HCT116 (cell line): ENCODE measurements at places on chromosomes 13 and 19. TPM values are rescaled to one million over a fixed set of nuclear protein-coding genes. Genes with fewer than 3 reads are reported as not detected.

Gene SELENOV
- total RNA-seq: not detected

Gene ZNF136
- total RNA-seq: 4.0 TPM

Gene CERS4
- 26.0 TPM for total RNA-seq

Gene TSKS
- total RNA-seq: 0.76 TPM

Gene CYP2F1
- total RNA-seq: not detected

Gene S1PR4
- 0.71 TPM for total RNA-seq

Gene CYP4F2
- total RNA-seq: 1.1 TPM

Gene SLC10A2
- not detected for total RNA-seq

Gene DKKL1
- total RNA-seq: 1.0 TPM

Gene ZNF878
- total RNA-seq: not detected

Gene CRX
- not detected for total RNA-seq

Gene KCNN1
- 0.61 TPM for total RNA-seq

Gene CEACAM19
- total RNA-seq: 4.0 TPM

Gene MBD3L5
- not detected for total RNA-seq

Gene GNG7
- 11.3 TPM for total RNA-seq

Gene AMH
- 42.8 TPM for total RNA-seq

Gene ZNF460
- total RNA-seq: 43.1 TPM

Gene SIGLEC11
- not detected for total RNA-seq

Gene SOX1
- total RNA-seq: not detected

Gene ERICH4
- total RNA-seq: not detected

Gene RGCC
- total RNA-seq: 3.2 TPM

Gene BEST2
- total RNA-seq: 0.10 TPM

Gene ALOX5AP
- total RNA-seq: not detected

Gene ZNF442
- not detected for total RNA-seq

Gene NANOS3
- not detected for total RNA-seq

Gene KCNJ14
- 2.5 TPM for total RNA-seq

Gene PNMA8B
- total RNA-seq: 0.10 TPM

Gene LPAR6
- 0.12 TPM for total RNA-seq

Gene OR7A5
- total RNA-seq: not detected

Gene GARIN5A
- 12.2 TPM for total RNA-seq

Gene FGF9
- 1.5 TPM for total RNA-seq

Gene CYP4F8
- not detected for total RNA-seq

Gene ZNF724
- total RNA-seq: 7.1 TPM

Gene LCP1
- total RNA-seq: 2.2 TPM

Gene KLF5
- total RNA-seq: 59.2 TPM

Gene ZNF430
- 8.4 TPM for total RNA-seq

Gene ZNF563
- not detected for total RNA-seq

Gene MBD3L2
- total RNA-seq: not detected

Gene TUBA3C
- not detected for total RNA-seq

Gene APLP1
- 41.2 TPM for total RNA-seq

Gene TEKTIP1
- total RNA-seq: 1.2 TPM

Gene TTC9B
- 1.7 TPM for total RNA-seq

Gene ATXN8OS
- total RNA-seq: not detected

Gene METTL21C
- not detected for total RNA-seq

Gene OR7C1
- not detected for total RNA-seq

Gene PSPN
- 3.4 TPM for total RNA-seq

Gene SCGB2B2
- total RNA-seq: 0.27 TPM
